ENCODE measurements at places on chromosomes 1 and 21.

DNA sequence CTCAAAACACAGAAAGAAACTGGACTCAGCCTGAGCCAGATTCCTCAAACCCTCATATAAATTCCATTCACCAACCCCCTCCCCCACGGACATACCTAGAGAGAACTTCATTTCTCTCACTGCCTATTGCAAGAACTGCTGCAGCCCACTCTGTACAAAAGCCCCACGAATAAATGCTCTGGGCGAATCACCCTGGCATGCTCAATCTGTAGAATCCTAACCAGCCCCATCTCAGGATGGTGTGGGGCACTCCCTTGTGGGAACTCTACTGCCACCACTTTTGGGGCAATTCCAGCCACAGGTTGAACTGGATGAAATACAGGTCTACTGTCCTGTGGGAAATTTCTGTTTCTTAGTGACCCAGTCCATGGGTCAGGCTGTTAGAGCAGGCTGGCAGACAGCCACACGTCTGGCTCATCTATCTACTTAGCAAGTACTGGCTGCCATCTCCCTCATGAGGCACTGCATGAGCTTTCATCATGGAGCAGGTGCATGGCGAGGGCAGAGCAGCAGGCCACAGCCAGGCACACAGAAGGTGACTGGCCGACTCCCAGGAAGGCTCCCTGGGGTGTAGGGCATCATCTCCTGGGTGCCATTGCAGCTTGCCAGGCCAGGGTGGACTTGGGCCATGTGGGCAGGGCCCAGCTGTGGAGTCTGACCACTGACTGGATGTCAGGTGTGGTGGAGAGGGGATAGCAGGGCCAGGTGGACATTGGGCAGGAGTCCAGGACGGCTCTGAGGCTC is 1.6 kb upstream of the C1orf35 start:
- no peak for DNase-seq

GRCh38 chr1:96365076-96365475 is 356.5 kb upstream of the PTBP2 start:
- no peak for DNase-seq

DNA sequence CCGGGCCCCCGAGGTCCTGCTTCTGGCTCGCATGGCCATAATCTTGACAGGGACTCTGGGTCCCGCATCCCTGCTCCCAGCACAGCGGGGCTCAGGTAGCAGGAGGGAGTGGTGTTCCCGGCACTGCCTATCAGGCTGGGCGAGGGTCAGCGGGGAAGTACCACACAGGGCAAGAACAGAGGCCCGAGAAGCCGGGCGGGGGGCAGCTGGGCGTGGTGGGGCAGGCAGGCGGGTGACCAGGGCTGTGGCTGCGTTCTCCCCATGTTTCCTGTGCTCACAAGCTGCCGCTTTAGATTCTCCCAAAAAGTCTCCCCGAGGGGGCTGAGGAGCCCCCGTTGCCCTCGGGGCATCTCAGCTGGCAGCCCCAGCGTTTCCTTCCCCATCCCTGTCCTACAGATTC is 18.3 kb downstream of the ATAD3B start:
- no peak for DNase-seq

GRCh38 chr1:116909512-116910378 is at the start of gene PTGFRN:
Gene PTGFRN (plus strand): TSS chr1:116909916. CDS start chr1:116910204, 288 bp downstream.
- DNase-seq: peak; percentile 1

- no peak for DNase-seq
Measured at GRCh38 chr1:66352792-66353191, 181.2 kb upstream of the SGIP1 start.

DNA sequence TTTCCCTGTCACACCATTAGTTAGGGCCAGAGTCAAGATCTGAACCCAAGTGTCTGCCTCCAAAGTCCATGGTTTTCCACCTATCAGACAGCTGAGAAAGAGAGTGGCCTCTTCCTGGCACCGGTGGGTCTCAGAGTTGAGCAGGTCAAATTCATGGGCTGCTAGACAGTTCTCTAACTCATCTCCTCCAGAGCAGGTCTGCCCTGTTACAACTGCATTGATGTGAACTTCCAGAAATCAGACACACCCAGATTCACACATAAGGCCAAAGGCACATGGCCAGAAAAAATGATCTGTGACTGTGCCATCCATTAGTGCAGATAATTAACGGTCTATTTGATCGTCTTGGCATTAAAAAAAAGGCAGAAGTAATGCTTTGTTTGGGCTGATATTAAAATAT is 17.5 kb downstream of the SMIM12 start:
- DNase-seq: no peak

- DNase-seq: no peak
Measured at GRCh38 chr1:243471754-243472745, 216.2 kb downstream of the SDCCAG8 start.

GRCh38 chr1:192589813-192590212 is 14.2 kb downstream of the RGS1 start:
- DNase-seq: no peak

- no peak for DNase-seq
Measured at GRCh38 chr1:171257607-171258076, 9.3 kb downstream of the FMO1 start.
